ENCODE measurements at places on chromosomes 5 and 9.

DNA sequence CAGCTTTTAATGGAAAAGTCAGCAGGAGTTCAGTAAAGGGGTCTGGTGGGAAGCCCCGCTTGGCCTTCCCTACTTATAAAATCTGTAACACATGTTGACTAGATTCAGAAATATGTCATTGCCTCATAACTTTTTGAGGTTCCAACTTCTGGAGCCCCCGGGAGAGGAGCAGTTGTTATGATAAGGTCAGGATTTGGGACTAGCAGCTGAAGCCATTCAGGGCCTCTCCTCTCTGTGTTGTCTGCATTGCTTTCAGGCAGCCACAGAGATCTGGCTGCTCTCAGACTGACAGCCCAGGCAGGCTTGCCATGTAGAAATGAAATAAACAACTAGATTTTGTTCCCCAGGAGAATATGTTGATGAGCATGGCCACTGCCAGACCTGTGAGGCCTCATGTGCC lies 167.1 kb downstream of the RFK start:
- no peak for DNase-seq

- DNase-seq, result peak; percentile 63
These were observed at the start of gene ARL10 for GRCh38 chr5:176365351-176366231. TSS of gene ARL10 (plus strand) at chr5:176365487. CDS start at chr5:176365564, 77 bp downstream.

GRCh38 chr9:131755541-131756198 lies 15.8 kb upstream of the RAPGEF1 start:
- DNase-seq, result peak; percentile 73

GRCh38 chr5:153517241-153517611 lies 26.8 kb downstream of the GRIA1 start:
- no peak for DNase-seq

GRCh38 chr5:148443998-148444397 lies 60.2 kb downstream of the FBXO38 start:
- DNase-seq, result peak; percentile 18

DNA sequence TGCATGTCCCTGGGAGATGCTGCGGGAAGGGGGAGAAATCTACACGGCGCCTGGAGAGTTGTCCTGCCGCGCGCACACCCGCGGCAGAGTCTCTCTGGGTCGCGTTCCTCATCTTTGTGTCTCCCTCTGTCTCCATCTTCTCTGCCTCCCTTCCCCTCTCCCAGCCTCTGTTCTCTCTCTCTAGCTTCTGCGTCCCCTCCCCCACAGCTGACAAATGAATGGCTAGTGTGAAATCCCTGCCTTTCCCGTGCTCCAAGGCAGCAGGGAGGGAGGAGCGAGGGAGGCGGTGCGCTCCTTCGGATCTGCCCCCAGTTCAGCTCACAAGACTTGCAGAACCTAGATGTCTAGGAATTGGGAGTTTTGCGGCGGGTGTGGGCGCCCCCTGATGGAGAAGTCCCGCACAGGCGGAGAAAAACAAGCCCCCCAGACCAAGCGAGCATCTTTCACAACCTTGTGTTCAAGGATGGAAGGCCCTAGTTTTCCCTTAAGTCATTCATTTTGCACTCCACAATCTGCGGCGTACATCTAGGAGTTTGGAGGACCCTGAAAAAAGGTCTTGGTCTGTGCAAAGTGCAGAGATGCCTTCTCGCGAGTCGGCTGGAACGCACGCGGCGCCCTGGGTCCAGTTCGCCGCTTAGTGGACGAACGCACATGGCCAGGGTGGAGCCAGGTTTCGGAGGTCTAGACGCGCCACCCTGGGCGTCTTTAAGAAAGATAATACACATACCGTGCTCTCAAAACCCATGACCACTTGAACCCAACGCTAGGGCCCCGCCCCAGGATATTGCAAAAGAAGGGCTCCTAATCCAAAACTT lies 2.0 kb downstream of the VCAN start:
- DNase-seq, result peak; percentile 61

- DNase-seq, result no peak
These were observed 178.5 kb upstream of the PHYKPL start for GRCh38 chr5:178411083-178411482.

GRCh38 chr5:171387970-171388815 lies 544 bp downstream of the NPM1 start:
- DNase-seq, result peak; percentile 50

DNA sequence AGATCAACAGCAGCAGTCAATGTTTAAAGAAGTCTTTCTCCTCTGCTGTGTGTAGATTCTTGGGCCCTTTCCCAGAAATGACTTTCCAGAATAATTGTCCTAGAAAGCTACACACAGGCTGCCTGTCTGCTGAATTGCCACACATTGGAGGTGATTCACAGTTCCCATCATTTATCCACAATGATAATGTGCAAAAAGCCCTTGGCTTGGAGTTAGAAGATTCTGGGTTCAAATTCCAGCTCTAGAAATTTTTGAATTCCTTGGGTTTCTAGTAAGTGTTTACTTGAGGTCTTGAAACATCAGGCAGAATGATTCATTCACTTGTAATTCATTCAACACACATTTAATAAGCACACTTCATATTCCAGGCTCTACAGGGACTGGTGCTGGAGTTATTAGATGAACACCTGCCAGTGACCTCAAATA lies 28.6 kb upstream of the EPB41L4B start:
- DNase-seq, result no peak

DNA sequence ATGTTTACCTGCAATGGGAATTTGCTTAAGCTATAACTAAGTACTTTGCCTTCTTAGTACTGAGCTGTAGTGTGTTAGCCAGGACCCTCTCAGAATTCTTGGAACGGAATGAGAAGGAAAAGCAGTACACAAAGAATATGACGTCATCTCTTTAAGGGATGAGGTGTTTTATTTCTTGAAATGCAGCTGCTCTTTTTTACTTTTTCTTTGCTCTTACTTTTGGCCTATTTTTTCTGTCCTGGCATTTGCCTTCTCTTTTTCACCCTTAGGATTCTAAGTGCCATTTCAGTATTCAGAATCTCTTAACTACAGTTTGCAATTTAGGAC lies 10.1 kb downstream of the KIF2A start:
- DNase-seq, result no peak

GRCh38 chr5:157594257-157594656 lies 18.7 kb upstream of the ADAM19 start:
- no peak for DNase-seq

DNA sequence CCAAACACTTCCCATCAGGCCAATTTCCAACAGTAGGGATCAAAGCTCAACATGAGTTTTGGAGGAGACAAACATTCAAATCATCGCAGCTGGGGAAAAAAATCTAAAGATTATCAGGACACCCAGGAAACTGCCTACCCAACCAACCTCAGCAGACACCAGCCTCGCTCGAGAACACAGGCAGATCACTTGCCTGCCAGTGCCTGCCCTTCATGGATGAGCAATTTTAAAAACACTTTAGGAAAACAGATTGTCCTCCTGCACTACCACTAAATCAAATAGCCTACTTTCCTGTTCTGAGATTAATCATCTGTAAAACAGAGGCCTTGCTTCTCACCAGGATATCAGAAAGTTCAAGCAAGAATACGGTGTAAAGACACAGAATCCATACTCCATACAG lies 14.7 kb upstream of the TMEM174 start:
- no peak for DNase-seq

GRCh38 chr9:72936679-72937078 lies 16.2 kb downstream of the ALDH1A1 start:
- DNase-seq, result no peak

DNA sequence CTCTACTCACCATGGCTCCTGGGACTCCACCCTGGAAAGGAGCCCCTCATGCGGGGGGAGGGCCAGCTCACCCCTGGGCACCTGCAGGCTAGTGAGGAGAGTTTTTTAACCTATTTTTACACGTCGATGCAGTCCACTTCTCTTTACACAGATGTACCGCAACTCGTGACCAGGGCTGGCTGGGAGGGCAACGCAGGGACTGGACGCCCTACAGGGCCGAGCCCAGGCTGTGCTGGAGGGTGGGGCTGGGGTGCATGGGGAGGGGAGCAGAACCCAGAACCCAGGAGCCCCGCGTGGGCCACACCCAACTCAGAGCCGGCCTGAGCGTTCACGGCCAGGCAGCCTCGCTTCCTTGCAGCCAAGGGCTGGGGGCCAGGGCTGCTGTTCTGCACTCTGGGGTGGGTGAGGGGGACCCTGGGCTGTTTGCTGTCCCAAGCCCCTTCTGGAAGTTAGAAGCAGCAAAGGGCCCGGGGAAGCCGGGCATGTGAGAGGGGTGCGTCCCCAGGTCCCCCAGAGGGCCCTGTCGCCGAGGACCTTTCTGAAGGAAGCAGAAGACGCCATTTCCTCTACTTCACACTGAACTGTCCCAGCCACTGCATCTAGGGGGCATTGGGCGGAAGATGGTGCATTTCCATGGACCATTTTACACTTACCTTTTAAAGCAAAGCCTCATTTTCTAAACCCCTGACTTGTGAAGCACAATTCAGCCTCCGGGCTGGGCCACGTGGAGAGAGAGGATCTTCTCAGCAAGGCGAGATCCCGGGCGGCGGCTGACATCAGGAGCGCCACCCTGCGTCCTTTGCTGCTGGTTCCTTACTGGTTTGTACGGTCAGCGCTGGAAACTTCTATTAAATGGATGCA lies 90.5 kb downstream of the KCNT1 start:
- no peak for DNase-seq

- no peak for DNase-seq
These were observed 4.7 kb downstream of the SLC27A4 start for GRCh38 chr9:128344931-128345605.

GRCh38 chr9:95443301-95443700 lies 73.5 kb downstream of the PTCH1 start:
- no peak for DNase-seq

- DNase-seq, result no peak
These were observed 37.7 kb downstream of the SMIM23 start for GRCh38 chr5:171823269-171823668.

GRCh38 chr5:81486711-81487110 lies 92.8 kb upstream of the ACOT12 start:
- DNase-seq, result no peak

DNA sequence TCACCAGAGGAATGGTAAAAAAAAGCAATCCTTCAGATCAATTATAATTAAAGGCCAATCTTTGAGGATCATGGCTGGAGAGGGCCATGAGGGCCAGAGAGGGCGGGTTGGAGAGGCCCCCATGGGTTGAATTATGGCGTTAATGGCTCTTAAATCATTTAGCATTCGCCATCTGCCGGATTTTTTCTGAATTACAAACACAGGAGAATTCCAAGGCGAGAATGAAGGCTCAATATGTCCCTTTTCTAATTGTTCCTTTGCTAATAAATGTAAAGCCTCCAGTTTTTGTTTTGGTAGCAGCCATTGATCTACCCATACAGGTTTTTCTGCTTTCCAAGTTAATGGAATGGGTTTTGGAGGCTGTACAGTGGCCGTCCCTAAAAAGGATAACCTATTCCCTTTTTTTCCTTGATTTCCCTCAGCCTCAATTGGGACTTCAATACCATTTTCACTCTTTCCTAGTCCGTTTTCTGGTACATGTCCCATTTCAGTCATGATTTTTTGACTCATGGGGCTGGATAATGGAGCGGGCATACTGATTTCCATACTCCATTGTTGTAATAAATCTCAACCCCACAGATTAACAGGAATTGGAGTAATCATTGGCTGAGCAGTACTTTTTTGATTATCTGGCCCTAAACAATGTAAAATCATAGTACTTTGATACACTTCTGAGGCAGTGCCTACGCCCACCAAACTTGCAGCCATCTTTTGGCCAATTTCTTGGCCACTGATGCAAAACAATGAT lies 6.7 kb upstream of the TMEM141 start:
- no peak for DNase-seq

GRCh38 chr9:21672140-21672539 lies 130.3 kb upstream of the MTAP start:
- DNase-seq, result no peak

GRCh38 chr5:74028406-74028805 lies 402.4 kb downstream of the ARHGEF28 start:
- DNase-seq, result no peak

DNA sequence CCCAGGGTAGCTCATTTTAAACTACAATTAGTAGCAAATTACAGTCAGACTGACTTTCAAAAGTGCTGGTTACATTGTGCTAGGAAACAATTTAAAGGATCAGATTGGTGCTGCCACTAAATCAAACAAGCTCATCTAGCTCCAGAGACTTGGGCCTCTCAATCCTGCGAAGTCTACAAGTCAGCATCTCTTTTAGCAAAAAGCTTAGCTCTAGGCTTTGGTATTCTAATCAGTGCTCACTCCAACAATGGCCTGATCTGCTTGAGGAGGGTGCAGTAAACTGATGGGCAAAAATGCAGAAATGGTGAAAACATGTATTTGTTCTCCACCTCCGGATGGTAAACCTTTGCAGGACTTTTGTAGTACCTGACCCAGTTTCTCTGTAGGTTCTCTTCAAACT lies 47.0 kb upstream of the SEMA6A start:
- no peak for DNase-seq

DNA sequence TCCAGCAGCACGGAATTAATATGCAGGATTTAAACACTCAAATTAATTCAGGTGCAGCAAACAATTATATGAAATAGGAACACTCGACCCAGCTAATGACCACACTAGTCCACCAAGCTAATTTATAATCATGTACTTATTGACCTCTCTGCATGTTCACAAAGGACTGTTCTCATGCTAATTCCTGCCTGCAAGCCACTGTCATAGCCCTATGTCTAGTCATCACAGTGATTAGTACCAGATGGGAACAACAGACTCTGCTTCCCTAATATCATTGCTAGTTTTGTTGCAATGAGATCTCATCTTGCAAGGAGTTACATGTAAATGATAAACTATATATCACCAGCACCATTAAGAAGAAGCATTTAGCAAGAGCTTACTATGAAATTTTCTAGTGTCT lies 553.0 kb upstream of the GRAMD2B start:
- no peak for DNase-seq

DNA sequence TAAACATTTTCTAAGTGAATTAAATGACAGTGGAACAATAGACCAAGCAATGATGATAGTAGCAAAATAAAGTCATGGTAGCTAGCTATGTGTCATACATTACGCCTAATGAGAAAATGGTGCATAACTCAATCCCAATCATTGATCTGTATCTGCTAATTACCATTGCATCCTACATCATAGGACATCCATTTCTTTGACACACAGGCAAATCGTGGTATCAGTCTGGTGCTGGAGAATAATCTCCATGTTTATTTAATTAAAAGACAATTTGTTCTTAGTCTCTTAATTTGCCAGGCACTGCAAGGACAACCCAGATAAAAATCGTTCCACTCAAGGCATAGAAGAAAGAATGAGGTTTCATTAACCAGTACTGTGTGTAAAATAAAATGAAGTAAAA lies 89.6 kb upstream of the SMC5 start:
- DNase-seq, result no peak

GRCh38 chr5:141135030-141135717 lies at the start of gene PCDHB5:
TSS of gene PCDHB5 (plus strand) at chr5:141135206. CDS start at chr5:141135435, 229 bp downstream.
- DNase-seq, result peak; percentile 60

DNA sequence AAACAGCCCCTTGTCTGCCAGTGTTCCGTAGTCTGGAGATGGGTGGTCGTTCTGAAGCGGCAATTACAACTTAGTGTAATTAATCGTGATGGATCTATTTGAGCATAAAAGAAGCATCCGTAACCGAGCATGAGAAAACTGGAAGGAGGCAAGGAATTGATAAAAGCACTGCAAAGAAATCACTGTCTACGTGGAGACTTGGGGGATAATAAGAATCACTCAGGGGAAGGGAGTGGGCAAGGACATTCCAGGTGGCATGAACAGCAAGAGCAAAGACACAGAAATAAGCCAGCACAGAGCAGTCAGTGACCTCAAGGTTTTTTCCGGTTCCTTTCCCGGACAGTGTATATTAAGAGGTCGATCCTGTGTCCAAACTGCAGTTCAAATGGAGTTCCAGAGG lies 35.0 kb downstream of the TLR4 start:
- no peak for DNase-seq

GRCh38 chr5:132089363-132089762 lies 15.8 kb downstream of the CSF2 start:
- no peak for DNase-seq

- DNase-seq, result no peak
These were observed 597 bp downstream of the SLC31A1 start for GRCh38 chr9:113221800-113222481.

Data from HuH-7.5 (cell line).